NT2/D1 (cell line): ENCODE measurements at places on chromosomes 6 and 20.

DNA sequence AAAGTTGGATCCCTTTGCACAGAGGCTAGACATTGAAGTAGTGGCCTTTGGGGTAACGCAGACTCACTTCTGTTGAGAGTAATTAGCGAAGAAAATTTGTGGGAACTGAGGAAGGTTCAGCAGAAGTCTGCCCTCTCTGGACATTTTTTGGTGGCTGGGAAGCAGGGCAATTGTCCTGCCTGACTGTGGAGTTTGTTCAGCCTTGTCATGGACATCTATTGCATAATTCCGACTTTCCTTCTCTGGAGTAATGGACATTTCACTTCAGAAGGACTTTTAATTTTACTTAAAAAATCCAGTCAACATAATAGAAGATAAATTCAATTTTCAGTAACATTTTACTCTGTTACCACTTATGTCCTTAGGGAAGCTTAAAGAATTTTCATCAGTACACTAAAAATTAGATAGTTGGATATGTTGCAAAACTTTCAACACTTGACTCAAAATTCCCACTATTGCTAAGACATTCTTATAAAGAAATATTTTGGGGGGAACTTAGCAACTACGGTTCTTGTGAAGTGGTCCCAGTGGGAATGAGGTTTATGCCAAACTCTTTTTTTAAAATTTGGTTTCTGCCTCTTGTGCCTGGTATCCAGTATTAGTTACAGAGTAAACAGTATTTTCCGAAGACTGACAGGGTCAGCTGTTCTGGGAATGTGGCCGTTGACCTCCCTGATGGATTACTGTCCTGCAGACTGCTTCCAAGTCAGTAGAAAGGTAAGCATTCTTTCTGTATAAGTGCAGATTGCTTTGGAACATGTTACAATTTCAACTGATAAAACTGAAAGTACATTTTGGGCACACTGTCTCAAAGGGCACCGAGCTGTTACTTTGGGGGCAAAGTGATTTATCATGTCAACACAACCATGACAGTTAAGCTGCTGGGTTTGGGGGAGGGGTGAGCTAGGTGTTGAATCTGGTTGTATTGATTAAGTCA, 100.6 kb upstream of the MLIP start:
- no peak for DNase-seq

DNA sequence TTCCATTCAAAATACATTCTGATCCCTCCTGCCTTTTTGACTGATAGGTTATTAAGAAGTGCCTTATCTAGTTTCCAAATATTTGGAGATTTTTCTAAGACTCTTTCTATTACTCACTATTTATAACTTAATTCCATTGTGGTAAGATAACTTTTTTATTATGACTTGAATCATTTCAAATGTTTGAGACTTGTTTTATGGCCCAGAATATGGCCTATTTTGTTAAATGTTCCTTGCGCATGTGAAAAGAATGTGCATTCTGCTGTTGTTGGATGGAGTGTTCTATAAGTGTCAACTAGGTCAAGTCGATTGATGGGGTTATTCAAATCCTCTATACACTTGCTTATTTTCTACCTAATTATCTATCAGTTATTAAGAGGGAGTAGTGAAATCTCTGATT, 13.1 kb upstream of the TCP11 start:
- no peak for DNase-seq

DNA sequence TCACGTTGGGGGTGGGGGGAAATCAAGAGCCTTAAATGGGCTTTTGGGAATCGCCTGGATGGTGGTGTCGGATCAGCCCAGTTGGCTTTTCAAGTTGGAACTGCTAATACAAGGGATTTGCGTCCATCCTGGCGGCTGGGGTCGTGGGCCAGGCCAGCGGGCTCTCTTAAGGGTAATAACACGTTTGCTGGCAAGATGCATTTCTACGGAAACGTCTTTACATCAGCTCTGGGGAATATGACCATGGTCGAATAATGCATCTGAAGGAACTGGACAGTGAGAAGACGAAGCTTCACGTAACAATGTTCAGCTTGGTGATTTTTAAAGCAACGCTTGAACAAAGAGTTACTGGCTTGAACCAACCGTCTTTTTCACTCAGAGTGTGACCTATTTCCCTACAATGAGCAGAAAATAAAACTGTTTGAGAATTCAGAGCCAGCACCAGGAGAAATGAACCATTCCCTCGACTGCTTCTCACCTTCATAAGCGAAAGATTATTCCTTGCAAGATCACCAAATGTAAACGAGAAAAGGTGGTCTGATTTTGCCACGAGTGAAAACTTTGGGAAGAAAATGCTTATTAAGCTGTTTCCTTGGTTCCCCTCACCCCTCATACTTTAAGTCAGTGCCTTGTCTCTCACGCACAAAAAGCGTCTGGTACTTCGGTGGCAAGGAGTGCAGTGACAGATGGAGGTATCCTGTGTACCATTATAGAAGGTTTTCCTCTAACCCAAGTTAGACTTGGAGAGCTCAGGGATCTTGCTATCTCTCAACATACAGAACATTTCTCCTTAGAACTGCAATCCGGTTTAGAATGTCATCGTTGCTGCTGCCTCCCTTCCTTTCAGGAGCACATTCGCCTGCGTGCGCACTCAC, 1.4 kb upstream of the MARCKS start:
- DNase-seq = no peak

DNA sequence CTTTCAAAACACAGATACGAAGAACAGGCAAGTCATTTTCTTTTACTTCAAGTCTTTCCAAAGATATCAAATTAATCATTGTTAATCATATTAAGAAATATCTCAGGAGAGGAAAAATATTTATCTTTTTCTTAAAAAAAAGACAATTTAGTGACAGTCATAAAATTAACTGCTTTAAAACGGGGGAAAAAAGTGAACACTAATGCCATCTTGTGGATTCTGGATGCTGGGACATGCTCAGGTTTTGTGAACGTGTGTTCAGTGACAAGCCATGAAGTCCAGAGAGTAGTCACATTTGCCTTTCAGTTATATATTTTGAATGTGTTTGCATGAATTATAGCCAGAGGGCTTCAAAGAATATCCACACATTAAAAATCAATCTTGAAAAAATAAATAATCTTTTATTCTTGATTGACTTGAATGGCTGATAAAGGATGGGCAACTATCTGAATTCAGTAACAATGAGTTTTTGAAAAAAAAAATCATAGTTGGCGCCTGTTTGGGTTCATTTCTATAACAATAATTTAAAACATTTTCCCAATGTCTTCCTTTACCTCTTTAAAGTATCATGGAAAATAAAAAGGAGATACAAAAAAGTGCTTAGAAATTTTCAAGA, 74.7 kb upstream of the NOX3 start:
- DNase-seq = no peak

- no peak for DNase-seq
Measured at GRCh38 chr6:92428448-92428847, 990.9 kb downstream of the EPHA7 start.

GRCh38 chr6:57147401-57147800, 24.7 kb upstream of the BAG2 start:
- DNase-seq = no peak

DNA sequence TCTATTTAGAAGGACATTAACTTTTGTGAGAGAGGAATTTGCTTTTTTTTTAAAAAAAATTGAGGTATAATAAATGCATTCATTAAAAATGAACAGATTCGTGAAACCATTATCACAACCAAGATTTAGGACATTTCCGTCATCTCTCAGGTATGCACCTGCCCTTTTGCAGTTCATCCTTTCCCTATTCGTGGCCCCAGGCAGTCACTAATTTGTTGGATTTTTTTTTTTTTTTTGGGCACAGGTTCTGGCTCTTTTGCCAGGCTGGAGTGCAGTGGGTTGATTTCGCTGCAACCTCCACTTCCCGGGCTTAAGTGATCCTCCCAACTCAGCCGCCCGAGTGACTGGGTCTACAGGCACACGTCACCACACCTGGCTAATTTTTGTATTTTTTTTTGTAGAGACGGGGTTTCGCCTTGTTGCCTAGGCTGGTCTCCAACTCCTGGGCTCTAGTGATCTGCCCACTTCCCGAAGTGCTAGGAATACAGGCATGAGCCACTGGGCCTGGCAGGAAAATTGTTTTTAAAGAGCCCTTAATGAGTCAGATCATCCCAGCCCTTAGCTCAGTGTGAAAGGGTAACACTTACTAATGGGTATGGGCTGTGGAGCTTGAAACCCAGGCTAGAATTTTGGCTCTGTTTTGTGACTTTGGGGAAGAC, 9.2 kb downstream of the PHF3 start:
- no peak for DNase-seq

- DNase-seq = no peak
Measured at GRCh38 chr6:108592371-108593337, 31.9 kb downstream of the FOXO3 start.

GRCh38 chr6:14934013-14934412, 311.9 kb upstream of the JARID2 start:
- DNase-seq = no peak

DNA sequence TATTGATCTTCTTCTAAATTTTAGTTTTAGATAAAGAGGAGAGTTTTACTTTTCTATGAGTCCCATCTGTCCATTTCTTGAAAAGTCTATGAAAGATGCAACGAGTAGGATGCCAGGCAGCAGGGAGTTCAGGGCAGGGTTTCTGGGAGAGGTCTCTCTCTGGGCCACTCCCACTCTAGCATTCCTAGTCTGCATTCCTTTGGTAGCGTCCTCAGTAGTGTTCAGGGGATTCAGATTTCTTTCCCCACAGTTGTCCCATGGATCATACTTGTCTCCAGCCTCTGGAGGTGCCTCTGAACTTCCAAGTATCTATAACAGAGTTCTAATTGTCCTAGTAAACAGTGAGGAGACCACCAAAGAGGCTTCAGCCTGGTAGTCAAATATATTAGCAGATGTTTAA, 225.3 kb downstream of the RIMS1 start:
- peak; percentile 0 for DNase-seq

GRCh38 chr6:88870717-88871330, 92.6 kb downstream of the RNGTT start:
- DNase-seq = peak; percentile 9

DNA sequence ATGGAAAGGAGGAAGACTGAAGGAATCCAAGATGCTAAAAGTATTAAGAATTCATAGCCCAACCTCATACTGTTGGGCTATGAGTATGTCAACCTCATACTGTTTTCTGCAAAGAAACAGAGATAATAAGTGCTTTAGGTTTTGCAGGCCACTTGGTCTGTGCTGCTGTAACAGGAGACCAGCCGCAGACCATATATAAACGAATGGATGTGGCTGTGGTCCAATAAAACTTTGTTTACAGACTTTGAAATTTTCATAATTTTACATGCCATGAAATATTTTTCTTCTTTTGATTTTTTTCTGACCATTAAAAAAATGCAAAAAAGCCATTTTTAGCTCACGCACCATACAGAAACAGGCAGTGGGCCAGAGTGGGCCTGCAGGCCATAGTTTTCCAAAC, 13.7 kb upstream of the THBD start:
- no peak for DNase-seq
